Breast epithelium (tissue), 4 donors: ENCODE measurements at places on chromosomes 11 and 22. TPM values are rescaled to one million over a fixed set of nuclear protein-coding genes. Genes with fewer than 3 reads are reported as not detected.

GRCh38 chr22:30471616-30472318 is at the start of gene SEC14L3:
SEC14L3 (minus strand) TSS chr22:30472017; CDS start chr22:30471958, 59 bp downstream.
- H3K36me3 ChIP-seq, result no peaks in the 10 kb centered on the region
- no peaks in the 10 kb centered on the region for H3K27me3 ChIP-seq
- no peak for DNase-seq
- no peaks in the 10 kb centered on the region for H3K4me1 ChIP-seq
- H3K27ac ChIP-seq, result no peak within 1 kb of the TSS

- DNase-seq, result no peak
- H3K4me1 ChIP-seq, result no peaks in the 10 kb centered on the region
- peak overlapping the region; percentile 20 for H3K27ac ChIP-seq
- no peaks in the 10 kb centered on the region for H3K27me3 ChIP-seq
- peak overlapping the region; percentile 37 for H3K4me3 ChIP-seq
Measured at GRCh38 chr11:112175599-112175952, 264 bp downstream of the BCO2 start.

- no peaks in the 10 kb centered on the region for H3K4me1 ChIP-seq
- H3K4me3 ChIP-seq, result no peak overlapping the region
- no peak for DNase-seq
- no peaks in the 10 kb centered on the region for H3K36me3 ChIP-seq
- H3K27ac ChIP-seq, result no peak overlapping the region
- H3K27me3 ChIP-seq, result peaks cover 4% of the 10 kb centered on the region
Measured at GRCh38 chr22:39638958-39639357, 68.4 kb downstream of the CACNA1I start.

DNA sequence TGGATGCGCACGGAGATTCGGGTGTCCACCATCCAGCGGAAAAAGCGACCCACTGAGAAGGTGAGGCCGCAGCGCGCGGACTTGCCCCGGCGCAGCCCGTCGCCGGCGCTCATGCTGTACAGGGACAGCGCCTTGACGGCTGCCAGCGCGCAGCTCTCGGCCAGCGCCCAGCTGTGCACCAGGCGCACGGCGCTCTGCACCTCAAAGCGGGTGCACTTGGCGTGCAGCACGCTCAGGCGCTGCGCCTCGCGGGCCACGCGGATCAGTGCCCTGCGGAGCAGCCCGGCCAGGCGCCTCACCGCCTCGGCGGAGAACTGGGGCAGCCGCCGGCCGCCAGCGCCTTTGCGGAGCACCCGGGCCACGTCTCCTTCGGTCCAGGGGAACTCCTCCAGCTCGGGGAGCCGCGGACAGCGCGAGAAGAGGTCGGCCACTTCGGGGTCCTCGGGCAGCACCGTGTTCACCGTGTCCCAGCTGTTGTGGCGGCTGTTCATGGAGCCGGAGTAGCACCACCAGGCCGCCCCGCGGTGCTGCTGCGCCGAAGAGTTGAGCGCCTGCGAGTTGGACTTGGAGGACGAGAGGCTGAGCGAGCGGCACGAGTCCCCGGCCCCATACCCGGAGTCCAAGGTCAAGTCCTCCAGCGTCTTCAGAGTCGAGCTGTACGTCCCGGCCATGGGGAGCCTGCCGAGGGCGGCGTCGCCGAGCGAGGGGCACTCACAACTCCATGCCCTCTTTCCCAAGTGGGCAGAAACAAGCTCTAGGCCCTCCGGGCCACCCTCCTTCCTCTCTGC is 703 bp downstream of the ABTB2 start:
- H3K4me3 ChIP-seq, result peak overlapping the region; percentile 71
- no peaks in the 10 kb centered on the region for H3K27me3 ChIP-seq
- H3K4me1 ChIP-seq, result peaks cover 8% of the 10 kb centered on the region
- no peaks in the 10 kb centered on the region for H3K36me3 ChIP-seq

- H3K27me3 ChIP-seq, result peaks cover 3% of the 10 kb centered on the region
- no peak overlapping the region for H3K27ac ChIP-seq
- DNase-seq, result no peak
- no peaks in the 10 kb centered on the region for H3K36me3 ChIP-seq
- no peaks in the 10 kb centered on the region for H3K4me1 ChIP-seq
Measured at GRCh38 chr11:132742929-132743328, 789.4 kb downstream of the OPCML start.

- H3K4me1 ChIP-seq, result no peaks in the 10 kb centered on the region
- H3K27me3 ChIP-seq, result no peaks in the 10 kb centered on the region
- no peak overlapping the region for H3K4me3 ChIP-seq
- H3K36me3 ChIP-seq, result no peaks in the 10 kb centered on the region
- no peak overlapping the region for H3K27ac ChIP-seq
Measured at GRCh38 chr22:17046566-17047348, 38.0 kb upstream of the IL17RA start.

- H3K4me3 ChIP-seq, result no peak overlapping the region
- no peaks in the 10 kb centered on the region for H3K27me3 ChIP-seq
- H3K4me1 ChIP-seq, result no peaks in the 10 kb centered on the region
- H3K27ac ChIP-seq, result no peak overlapping the region
- DNase-seq, result no peak
Measured at GRCh38 chr11:76888989-76889388, 28.3 kb downstream of the ACER3 start.

DNA sequence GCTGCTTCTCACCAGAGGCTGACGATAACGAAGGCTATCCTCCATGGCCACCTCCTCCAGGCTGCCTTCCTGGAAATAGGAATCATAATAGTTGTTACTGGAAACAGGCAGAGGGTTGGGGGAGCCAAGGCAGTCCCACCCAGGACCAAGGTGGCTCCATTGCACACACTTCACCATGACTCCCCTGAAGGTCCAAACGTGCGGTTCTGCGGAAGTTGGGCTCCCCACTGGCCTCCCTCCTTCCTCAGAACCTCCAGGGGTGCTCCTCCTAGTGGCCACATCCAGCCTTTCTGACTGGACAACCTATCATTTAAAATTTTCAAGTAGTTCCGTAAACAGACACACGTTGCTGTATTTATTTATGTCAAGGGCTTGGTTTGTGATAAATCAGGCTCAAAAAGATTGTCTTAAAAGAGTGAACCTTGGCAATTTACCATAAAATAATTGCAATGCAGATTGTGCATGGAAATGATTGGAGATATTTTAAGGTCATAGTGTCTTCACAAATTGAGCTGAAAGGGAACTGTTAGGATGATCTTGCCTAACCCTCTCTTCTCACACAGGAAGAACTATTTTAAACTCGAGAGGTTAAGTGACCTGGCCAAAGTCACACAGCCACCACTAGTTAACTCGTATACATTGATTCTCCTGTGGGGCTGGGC is 1.4 kb upstream of the TCN2 start:
- H3K27me3 ChIP-seq, result no peaks in the 10 kb centered on the region
- H3K4me1 ChIP-seq, result peaks cover 7% of the 10 kb centered on the region
- no peak overlapping the region for H3K27ac ChIP-seq

GRCh38 chr11:82988936-82989627 is 82.6 kb downstream of the RAB30 start:
- no peaks in the 10 kb centered on the region for H3K27me3 ChIP-seq
- no peaks in the 10 kb centered on the region for H3K4me1 ChIP-seq
- no peaks in the 10 kb centered on the region for H3K36me3 ChIP-seq
- no peak overlapping the region for H3K27ac ChIP-seq
- DNase-seq, result no peak

DNA sequence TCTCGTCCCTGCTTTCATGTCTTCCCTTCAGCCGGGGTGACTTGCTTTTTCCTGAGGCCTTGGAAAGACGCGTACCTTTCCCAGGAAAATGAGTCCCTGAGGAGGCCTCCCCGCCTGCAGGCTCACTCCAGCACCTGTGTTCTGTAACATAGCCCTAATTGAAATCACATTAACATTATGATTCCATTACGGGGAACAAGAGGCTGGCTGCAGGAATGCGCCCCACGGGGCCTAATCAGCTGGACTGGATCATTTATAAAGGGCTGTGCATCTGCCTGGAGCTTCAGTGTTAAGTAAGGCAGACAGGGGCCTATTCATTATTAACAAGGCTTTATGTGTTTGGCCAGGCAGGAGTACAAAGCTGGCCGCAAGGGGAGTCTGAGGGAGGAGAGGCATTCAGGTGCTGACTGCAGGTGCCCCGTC is 41.9 kb upstream of the TSPAN18 start:
- no peak for DNase-seq
- no peaks in the 10 kb centered on the region for H3K36me3 ChIP-seq
- no peaks in the 10 kb centered on the region for H3K27me3 ChIP-seq
- H3K4me1 ChIP-seq, result no peaks in the 10 kb centered on the region
- no peak overlapping the region for H3K4me3 ChIP-seq
- no peak overlapping the region for H3K27ac ChIP-seq

- no peaks in the 10 kb centered on the region for H3K4me1 ChIP-seq
- DNase-seq, result no peak
- no peaks in the 10 kb centered on the region for H3K27me3 ChIP-seq
- H3K4me3 ChIP-seq, result no peak overlapping the region
- no peaks in the 10 kb centered on the region for H3K36me3 ChIP-seq
- H3K27ac ChIP-seq, result no peak overlapping the region
Measured at GRCh38 chr11:57100638-57101331, 81.0 kb upstream of the LRRC55 start.

- no peaks in the 10 kb centered on the region for H3K27me3 ChIP-seq
- H3K4me3 ChIP-seq, result peak overlapping the region; percentile 83
- H3K27ac ChIP-seq, result peak overlapping the region; percentile 100
- no peaks in the 10 kb centered on the region for H3K36me3 ChIP-seq
- DNase-seq, result no peak
- H3K4me1 ChIP-seq, result peaks cover 4% of the 10 kb centered on the region
Measured at GRCh38 chr11:64241241-64241490, 271 bp downstream of the FKBP2 start.

- no peak overlapping the region for H3K27ac ChIP-seq
- DNase-seq, result no peak
- H3K4me1 ChIP-seq, result peaks cover 9% of the 10 kb centered on the region
- no peaks in the 10 kb centered on the region for H3K36me3 ChIP-seq
Measured at GRCh38 chr22:43159484-43160178, 8.3 kb downstream of the TSPO start.

DNA sequence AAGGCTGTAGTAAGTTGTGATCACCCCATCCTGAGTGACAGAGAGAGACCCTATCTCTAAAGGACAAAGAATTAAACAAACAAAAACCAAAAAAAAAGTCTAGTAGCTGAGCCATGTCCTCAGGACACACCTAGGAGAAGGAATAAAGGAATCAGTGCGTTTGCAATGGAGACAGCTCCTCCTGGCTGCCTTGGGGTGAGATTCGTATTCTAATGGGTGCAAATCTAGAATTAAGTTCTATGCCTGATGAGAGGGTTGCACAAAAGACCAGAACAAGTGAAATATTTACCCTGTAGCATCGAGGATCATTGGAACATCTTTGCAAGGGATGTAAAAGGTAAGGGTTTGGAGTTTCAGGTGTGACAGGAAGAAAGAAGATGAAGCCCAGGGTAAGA is 70.3 kb upstream of the BMAL1 start:
- peak overlapping the region; percentile 34 for H3K4me3 ChIP-seq
- no peaks in the 10 kb centered on the region for H3K36me3 ChIP-seq
- H3K27me3 ChIP-seq, result no peaks in the 10 kb centered on the region
- no peaks in the 10 kb centered on the region for H3K4me1 ChIP-seq

The GPHA2 gene
- not detected for total RNA-seq

The CHST1 gene
- 2.2 TPM for total RNA-seq

The SMDT1 gene
- 16.2 TPM for total RNA-seq

The RFPL2 gene
- total RNA-seq, result not detected

The VPREB1 gene
- not detected for total RNA-seq
